Activated CD4-positive, alpha-beta memory T cell treated with anti-CD3 and anti-CD28 coated beads for 36 hours (primary cell): ENCODE measurements at places on chromosomes 3 and 15.

DNA sequence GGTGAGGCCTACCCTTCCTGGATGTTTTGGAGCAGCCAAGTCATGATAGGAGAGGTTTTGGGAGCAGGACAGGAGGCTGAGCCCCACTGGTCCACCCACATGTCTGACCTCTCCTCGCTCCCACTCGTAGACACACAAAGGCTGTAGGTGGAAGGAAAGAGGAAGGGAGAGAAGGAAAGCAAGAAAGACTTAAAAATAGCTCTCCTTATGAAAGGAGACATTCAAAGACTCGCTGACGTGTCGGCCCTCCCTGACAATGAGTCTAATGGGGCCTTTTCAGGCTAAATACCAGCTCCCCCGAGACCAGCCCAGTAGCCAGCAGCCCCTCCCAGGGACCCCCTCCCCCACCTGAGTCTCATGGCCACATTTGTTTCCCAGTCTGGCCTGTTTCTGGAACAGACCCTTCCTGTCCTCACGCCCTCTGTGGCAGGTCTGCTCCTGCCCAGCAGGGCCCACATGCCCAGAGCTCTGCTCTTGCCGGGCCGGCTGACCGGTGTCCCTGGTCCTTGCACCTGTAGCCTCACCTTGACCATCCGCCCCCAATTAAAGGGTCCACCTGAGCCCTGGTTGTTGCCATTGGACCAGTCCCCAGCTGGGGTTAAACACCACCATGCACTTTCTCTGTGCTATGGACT lies 49.3 kb downstream of the FGD5 start:
- no peak for DNase-seq
- no peaks in the 10 kb centered on the region for H3K4me1 ChIP-seq
- no peak overlapping the region for H3K4me3 ChIP-seq
- no peaks in the 10 kb centered on the region for H3K36me3 ChIP-seq
- no peaks in the 10 kb centered on the region for H3K27me3 ChIP-seq

DNA sequence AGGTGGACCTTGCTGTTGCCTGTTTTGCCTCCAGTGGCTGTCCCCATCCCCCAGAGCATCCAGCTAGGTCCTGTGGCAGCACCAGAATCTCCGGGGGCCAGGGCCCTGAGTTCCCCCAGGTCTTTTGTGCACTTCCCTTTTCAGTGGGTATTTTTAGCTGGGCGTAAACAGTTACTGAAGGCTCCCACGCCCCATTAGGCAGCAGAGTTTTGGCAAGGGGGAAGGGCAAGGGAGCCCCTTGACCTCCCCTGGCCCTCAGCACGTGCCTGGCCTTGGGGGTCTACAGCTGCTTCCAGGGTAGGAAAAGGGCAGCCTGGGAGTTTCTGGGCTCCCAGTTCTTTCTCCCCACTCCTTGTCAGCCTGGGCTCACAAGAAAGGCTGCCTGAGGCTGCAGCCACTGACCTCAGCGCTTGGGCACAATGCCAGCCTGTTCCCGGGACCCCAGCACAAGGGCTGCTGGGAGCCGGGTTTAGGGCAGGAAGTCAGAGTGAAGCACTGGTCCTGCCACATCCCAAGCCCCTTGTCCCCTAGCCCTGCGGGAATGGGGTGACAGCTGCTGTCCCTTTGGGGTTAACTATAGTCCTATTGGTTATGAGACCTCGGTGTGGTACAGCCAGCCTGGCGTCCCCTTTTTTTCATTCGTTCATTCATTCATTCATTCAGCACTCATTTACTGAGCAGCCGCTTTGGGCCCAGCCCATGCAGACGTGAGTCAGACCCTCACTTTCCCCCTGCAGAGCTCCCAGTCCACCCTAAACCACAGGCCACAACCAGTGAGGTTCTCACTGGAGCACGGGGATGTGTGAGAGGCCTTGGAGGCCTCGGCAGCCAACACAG lies 8.4 kb downstream of the CSK start:
- no peaks in the 10 kb centered on the region for H3K27me3 ChIP-seq
- peaks cover 47% of the 10 kb centered on the region for H3K36me3 ChIP-seq
- H3K27ac ChIP-seq, result peak overlapping the region; percentile 99
- H3K4me1 ChIP-seq, result peaks cover 77% of the 10 kb centered on the region

GRCh38 chr3:14370720-14371572 lies 31.5 kb upstream of the SLC6A6 start:
- no peak overlapping the region for H3K27ac ChIP-seq
- no peak overlapping the region for H3K4me3 ChIP-seq

DNA sequence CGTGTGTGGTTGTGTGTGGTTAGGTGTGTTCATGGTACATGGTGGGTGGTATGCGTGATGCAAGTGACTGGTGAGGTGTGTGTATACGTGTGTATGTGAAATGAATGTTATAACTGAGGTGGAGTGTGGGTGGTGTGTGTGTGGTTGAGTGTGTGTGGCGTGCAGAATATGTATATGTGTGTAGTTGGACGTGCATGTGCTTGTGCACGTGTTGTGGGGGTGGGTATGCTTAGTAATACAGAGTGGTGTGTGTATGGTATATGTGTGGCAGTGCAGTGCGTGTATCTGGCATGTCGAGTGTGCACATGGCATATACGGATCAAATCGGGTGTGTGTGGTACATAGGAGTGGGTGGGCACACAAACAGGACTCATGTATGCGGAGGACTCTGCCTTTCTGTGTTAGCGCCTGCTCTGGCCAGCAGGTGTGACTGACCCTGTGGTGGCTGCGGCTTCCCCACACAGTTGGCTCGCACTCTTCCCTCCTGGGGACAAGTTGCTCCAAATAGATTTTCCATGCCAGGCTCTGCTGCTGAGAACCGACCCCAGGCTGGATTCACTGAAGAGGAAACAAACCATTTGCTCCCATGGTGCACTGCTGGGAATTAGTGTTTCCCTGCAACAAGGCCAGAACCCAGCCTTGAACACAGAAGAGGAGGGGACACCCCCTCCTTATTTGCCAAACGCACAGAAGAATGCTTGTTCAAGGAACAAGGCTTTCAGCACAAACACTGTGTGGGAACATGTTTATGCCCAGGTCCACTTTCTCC lies 1.2 kb upstream of the C3orf70 start:
- H3K36me3 ChIP-seq, result no peaks in the 10 kb centered on the region
- no peak for DNase-seq
- peaks cover 6% of the 10 kb centered on the region for H3K4me1 ChIP-seq
- peaks cover 25% of the 10 kb centered on the region for H3K27me3 ChIP-seq
- H3K4me3 ChIP-seq, result no peak overlapping the region

DNA sequence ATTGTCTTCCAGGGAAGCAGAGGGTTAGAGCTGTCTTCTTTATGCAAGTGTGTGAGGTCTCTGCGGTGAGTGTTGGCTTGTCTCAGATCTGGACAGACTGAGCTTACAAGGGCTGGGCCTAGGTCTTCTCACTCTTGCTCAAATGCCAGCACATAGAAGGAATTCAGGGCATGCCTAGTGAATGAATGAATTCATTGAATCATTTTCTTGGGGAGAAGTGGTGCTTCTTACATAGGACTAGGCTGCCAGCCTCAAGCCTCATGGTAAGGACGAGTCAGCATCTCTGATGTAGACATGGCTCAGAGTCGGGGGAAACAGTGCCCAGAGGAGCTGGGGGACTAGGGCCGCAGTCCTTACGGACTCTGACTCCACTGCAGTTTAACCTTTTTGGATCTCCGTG lies 17.2 kb downstream of the MKRN2 start:
- no peak overlapping the region for H3K27ac ChIP-seq
- no peak for DNase-seq
- no peaks in the 10 kb centered on the region for H3K27me3 ChIP-seq
- H3K4me1 ChIP-seq, result no peaks in the 10 kb centered on the region
- H3K36me3 ChIP-seq, result peaks cover 73% of the 10 kb centered on the region

DNA sequence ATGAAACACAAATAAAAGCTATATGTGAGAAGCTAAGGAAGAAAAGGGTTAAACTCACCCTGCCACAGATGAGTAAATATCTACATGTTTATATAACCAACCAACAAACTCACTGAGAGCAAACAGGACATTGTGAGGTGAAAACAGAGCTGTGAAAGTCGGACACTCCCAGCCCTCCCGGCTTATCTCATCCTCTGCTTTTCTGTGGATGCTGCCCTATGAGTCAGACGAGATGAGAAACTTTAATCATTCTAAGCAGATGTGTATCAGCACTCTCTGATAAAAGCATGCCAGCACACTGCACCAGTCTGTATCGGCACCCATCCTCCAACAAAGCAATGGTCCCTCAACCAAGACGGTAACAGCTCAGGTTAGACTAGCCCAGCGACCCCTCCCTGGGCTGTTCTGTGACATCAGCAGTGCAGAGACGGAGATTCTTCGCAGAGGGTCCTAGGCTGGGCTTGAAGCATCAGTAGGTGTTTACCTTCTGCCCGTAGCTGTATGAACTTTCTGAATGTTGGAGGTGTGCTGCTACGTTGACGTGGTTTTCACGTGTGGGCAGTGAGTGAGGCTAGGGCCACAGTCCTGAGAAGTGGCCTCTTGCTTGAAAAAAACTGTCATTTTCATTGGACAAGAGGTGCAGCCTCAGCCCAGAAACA lies 119.8 kb upstream of the ALDH1A3 start:
- no peak overlapping the region for H3K4me3 ChIP-seq
- H3K27me3 ChIP-seq, result peaks cover 27% of the 10 kb centered on the region
- no peaks in the 10 kb centered on the region for H3K36me3 ChIP-seq
- DNase-seq, result peak; percentile 14

DNA sequence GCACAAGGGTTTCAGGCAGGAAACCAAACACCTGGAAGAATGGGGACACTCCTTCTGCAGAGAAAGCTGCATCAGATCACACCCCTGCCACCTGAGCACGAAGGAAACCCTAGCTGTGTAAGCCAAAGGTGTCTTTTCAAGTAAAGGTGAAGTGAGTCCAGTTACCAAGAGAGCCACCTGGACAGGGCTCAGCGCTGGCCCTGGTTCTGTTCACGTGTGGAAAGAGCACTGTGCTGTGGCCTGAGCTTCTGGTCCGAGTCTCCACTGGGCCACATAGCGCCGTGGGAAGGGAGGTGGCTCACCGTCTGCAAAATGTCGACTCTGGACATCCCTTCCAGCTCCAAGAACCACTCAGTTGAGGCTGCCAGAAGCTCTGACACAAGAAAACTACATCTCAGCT lies 151.1 kb downstream of the ADAMTS17 start:
- no peak overlapping the region for H3K27ac ChIP-seq
- no peaks in the 10 kb centered on the region for H3K4me1 ChIP-seq
- H3K4me3 ChIP-seq, result no peak overlapping the region
- H3K36me3 ChIP-seq, result no peaks in the 10 kb centered on the region
- no peaks in the 10 kb centered on the region for H3K27me3 ChIP-seq

DNA sequence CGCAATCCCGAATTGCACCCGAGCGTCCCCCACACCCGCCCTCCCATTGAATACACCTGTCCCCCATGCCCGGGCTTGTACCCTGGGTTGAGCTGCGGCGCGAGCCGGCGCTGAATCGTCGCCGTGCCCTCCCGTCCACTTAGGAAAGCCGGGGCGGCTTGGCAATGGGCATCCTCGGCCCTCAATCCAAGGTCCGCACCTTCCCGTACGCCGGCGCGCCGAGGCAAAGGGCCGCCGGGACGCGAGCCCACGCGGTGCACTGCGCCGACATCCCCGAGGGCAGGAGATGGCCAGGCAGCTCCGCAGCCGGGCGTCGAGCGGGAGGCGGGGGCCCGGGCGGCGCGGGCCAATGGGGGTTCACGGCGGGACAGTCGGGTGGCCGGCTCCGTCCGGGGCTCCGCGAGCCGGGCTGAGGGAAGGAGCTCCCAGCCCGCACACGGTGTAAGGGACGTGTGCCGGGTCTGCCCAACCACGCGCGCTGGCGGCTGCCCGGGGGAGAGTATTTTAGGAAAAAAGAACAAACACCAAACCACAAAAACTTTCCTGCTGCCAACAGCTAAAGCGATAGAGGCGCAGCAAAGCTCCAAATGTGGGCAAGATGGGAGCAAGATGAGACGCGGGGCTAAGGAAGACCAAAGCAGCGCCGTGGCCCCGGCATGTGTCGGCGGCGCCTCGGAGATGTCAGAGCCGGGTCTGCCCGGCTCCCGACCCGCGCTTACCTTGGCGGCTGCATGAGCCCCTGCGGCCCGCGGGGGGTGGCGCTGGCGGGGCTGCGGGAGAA lies 621 bp downstream of the RGMA start:
- H3K27me3 ChIP-seq, result peaks cover 54% of the 10 kb centered on the region
- peak; percentile 19 for DNase-seq
- H3K4me3 ChIP-seq, result peak overlapping the region; percentile 67

DNA sequence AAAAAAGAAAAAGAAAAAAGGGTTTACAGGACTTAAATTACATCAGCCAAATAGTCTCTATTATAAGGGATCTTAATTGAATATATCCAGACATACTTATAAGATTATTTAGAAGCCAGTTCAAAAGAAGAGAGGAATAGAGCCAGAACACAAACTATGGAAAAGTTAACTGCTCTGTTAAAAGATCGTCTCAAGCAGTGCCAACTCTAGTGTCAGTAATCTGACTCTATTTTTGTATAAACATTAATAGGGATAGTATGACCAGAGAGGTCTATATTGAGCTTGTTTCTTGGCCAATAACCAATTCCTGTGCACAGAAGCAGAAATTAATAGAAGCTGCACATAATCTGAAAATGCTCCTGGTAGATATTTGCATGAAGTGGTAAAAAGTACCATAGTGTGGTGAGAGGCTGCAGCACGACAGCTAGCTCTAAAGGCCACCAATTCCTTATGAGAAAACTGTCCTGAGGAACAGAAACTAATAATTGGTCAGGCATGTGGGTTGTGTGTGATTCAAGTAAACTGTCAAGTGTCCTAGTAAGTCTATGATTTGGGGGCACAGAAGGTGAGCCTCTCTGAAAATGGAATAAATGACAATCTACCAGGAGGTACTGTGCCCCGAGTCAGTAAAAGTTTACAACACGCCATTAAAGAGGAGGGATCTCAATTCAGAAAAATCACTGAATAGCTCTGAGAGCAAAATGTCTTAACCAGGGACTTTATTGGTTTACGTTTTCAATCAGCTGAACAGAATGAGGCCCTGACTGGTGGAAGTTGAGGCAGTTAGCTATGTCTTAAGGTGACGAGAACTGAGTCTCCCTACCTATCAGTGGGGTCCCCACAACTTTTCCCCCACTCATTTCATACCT lies 51.5 kb upstream of the NANOGP8 start:
- no peak overlapping the region for H3K4me3 ChIP-seq
- no peaks in the 10 kb centered on the region for H3K27me3 ChIP-seq
- no peaks in the 10 kb centered on the region for H3K4me1 ChIP-seq
- H3K36me3 ChIP-seq, result no peaks in the 10 kb centered on the region

DNA sequence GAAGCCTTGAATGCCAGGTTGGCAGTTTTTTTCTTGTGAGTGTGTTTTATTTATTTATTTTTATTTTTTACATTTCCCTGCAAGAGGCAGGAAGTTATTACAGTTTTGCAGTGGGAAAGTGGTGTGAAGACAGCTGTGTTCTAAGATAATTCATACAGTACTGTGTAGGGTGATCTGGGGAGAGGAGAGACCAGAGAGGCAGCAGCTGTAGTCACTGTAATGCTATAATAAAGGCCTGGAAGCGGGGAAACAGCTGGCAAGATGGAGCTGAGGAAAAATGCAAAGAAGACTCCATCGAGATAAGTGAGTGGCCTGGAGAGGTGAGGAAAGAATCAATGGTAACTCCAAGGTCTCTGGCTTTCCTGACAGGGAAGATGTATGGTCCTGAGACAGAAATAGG lies 23.1 kb downstream of the CNTN3 start:
- no peaks in the 10 kb centered on the region for H3K36me3 ChIP-seq
- no peaks in the 10 kb centered on the region for H3K27me3 ChIP-seq
- H3K27ac ChIP-seq, result no peak overlapping the region
- no peak overlapping the region for H3K4me3 ChIP-seq
- no peaks in the 10 kb centered on the region for H3K4me1 ChIP-seq
- no peak for DNase-seq

GRCh38 chr15:29055876-29056275 lies 170.1 kb downstream of the APBA2 start:
- no peak for DNase-seq
- H3K27ac ChIP-seq, result no peak overlapping the region
- no peak overlapping the region for H3K4me3 ChIP-seq
- H3K36me3 ChIP-seq, result peaks cover 6% of the 10 kb centered on the region
- H3K4me1 ChIP-seq, result peaks cover 9% of the 10 kb centered on the region
